ENCODE measurements at places on chromosomes 11 and 22.

DNA sequence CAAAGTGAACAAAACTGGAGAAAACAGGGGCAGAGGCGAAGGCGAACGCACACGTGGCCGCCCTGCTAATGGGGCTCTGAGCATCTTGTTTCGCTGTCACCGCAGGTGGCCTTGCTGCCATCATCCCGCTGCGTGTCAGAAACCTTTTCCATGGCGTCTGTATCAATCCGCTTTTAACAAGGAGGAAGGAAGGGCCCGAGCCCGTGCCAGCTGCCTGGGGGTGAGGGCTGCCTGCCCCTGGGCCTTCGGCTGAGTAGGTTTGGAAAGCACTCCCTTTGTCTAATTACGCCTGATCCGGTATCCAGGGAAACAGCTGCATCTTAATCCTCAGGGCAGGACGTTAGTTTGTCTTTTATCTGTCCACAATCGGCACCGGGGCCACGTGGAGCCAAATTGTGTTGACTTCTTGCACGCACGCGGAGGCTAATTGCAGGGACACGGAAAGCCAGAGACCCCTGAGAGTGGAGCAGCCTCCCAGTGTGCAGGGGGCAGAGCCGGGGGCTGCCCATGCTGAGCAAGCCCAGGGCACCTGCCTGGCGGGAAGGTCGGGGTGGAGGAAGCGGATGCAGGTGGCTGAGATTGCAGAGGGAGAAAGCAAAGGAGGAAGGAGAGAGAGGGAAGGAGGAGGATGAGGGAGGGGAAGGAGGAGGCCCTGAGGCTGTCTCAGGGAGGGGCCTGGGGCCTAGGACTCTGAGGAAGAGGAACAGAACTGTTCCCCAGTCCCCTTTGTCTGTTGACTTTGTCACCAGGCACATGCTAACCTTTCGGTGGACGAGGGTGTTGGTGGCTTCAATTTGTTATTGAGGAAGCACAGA, 19.2 kb upstream of the TH start:
- no peak for DNase-seq

- DNase-seq, result no peak
These were observed 20.6 kb downstream of the SLC5A1 start for GRCh38 chr22:32063701-32064100.

GRCh38 chr11:44833877-44834452, 107.2 kb downstream of the TSPAN18 start:
- no peak for DNase-seq

DNA sequence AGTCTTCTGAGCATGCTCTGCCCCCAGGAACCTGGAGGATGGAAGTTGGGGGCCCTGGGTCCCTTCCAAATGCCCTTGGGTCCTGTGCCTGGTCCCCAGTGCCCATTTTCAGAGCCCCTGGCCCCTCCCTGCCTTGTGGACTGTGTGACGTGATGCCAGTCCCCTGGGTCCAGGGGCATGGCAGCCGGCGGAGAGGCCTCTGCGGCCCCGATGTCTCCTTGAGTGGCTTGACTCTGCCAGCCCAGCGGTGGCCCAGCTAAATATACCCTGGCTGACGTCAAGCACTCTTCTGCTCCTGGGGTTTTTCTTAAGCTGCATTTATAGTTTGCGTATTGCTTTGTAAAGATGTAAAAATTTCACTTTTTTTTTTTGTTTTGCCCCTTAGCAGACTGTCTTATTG, 35.2 kb upstream of the PARVG start:
- no peak for DNase-seq

GRCh38 chr11:13137844-13138301, 128.8 kb downstream of the RASSF10 start:
- DNase-seq, result peak; percentile 48

- DNase-seq, result no peak
These were observed 9.3 kb upstream of the CDC42BPG start for GRCh38 chr11:64853709-64854108.

GRCh38 chr11:123700772-123701171, 40.7 kb downstream of the ZNF202 start:
- peak; percentile 18 for DNase-seq
